ENCODE measurements at places on chromosomes 12 and 14.
A peak's percentile ranks its signal among the peaks of the same experiment; 100 is the strongest.

DNA sequence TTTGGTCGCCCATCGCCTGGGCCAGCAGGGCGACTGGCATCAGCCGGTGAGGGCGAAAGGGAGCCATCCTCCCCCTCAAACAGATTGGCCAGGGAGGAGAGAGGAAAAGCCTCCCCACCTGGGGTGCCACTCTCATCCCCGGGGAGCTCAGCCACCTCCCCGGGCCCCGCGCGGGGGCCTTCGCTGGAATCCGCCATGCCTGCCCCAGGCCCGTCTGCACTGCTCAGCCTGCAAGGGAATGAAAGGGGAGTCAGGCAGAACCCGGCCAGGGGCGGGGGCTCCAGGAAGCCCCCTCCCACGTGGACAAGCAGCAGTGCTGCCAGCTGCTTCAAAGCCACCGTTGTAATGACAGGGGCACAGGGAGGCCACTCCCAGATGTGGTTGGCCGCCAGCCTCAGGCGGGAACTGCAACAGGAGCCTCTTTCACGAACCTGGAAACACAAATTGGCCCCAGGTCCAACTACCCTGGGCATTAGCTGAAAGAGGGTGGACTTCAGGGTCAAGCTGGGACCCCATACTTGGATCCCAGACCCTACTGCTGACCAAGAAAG, 18.5 kb downstream of the TRPV4 start:
- no peak for DNase-seq

- no peak for DNase-seq
Observed at GRCh38 chr12:97805146-97805545, 342.5 kb downstream of the RMST start.

GRCh38 chr12:124402248-124403066, 107.6 kb downstream of the RFLNA start:
- no peak for DNase-seq

- DNase-seq = no peak
Observed at GRCh38 chr12:73517859-73518258, 1019.8 kb upstream of the ATXN7L3B start.

- DNase-seq = no peak
Observed at GRCh38 chr12:112734859-112735695, 56.5 kb upstream of the RPH3A start.

- DNase-seq = no peak
Observed at GRCh38 chr14:74582910-74583581, 29.0 kb downstream of the LTBP2 start.

DNA sequence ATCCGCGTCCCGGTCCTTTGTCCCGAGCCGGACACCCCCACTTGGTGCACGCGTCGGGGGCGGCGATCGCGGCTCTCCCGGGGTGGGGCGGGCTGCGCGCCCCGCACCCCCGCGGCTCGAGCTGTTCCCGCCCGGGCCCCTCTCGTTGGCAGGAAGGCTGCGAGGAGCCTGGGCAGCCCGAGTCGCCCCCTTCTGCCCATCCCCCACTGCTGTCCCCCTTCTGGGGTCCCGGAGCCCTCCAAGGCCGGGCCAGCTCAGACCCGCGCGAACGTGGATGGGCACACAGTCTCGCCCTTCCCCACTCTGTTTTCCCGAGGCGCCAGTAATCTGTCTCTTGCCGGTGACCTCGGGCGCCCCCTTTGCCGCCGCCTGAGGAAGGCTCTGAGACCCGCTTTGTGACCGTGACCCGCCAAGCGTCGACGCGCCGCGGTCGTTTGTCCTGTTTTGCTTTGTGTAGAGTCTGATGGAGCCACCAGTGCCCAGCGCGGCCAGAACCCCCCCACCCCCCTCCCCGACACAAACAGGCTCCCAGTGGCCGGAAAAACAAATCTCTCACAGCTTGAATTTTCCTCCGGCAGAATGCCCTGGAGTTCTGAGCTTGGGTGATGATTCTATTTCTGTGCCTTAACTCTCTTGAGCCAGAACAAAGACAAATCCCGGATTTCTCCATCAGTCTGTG, 610 bp downstream of the C14orf132 start:
- peak; percentile 44 for DNase-seq

DNA sequence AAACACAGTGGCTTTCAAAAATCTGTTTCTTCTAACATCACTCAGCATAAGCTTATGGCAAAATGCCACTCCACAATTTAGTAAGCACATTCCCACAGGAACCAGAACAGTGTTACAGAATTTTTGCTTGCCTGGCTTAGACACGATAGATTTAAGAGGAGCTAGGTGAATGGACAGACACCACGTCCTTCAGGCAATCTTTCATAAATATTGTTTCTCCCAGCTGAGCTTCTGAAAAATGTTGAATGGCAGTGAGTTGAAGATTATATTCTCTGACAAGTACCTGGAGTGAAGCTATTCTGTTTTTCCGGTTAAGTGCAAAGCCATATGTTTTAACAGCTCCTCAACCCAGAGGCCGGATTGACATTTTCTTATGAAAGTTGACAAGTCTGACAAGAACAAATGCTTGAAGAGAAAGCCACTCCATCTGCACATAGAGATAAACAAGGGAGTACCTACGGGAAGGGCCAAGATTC, 102.0 kb downstream of the FSCB start:
- DNase-seq = no peak

DNA sequence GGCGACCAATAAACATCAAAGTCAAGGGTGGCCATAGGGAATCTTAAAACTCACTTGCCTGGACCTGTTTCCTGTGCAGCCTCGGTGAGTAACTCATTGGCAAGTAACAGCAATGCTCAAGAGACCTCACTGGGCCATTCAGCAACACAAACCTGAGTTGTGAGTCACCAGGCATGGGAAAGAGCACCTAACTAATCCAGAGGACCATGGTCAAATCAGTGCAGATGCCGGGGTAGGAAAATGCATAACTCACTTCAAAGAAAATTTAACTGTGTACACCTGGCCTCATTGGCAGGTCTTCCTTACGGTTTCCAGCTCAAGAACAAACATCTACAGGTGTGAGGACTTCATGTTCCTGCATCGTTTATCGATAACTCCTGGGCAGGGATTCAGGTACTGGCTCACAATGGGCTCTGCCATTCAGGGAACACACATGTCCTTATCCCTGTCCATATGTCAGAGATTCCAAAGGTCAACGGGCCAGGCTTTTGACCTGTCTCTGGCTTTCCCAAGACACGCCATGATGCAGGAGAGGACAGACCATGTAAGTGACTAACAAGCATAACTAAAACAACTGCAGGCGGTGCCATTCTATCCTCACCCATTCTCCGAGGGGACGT, 211.8 kb downstream of the ANO2 start:
- DNase-seq = no peak

DNA sequence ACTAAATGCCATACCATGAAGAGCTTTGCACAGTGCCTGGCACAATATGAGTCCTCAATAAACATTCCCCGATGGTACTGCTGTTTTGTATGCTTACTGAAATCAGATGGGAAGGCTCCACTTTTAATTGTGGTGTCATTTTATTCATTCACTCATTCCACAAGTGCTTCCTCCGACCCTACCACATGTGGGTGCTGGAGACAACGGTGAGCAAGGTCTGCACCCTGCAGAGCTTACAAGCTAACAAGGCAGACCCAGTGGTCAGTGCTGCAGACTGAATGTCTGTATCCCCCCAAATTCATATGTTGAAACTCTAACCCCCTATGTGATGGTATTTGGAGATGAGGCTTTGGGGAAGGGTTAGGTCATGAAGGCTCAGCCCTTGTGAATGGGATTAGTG, 48.3 kb downstream of the RFX4 start:
- DNase-seq = no peak

DNA sequence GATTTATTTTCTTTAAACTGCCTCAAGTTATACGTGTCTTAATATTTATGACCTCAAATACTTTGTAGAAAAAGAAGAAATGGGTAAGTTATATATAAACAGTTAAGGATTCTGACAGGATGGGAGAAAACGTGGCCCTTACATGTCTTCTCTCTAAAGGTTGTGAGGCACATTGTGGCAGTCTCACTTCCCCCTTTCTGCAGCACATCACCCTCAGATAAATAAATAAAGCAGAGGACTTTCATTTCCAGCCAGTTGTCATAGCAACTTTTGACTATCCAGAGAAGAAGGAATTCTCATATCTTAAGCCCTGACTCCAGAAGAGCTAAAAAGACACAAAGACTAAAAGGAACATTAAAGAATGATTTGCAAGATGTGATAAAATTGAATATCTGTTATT, 28.8 kb upstream of the CEP83 start:
- no peak for DNase-seq

GRCh38 chr14:58923751-58924405, 264.6 kb upstream of the DAAM1 start:
- no peak for DNase-seq

- DNase-seq = no peak
Observed at GRCh38 chr12:101854747-101855146, 22.6 kb upstream of the DRAM1 start.

- DNase-seq = no peak
Observed at GRCh38 chr14:99183311-99183710, 88.7 kb downstream of the BCL11B start.

- no peak for DNase-seq
Observed at GRCh38 chr14:101604935-101605780, 43.9 kb downstream of the DIO3 start.

DNA sequence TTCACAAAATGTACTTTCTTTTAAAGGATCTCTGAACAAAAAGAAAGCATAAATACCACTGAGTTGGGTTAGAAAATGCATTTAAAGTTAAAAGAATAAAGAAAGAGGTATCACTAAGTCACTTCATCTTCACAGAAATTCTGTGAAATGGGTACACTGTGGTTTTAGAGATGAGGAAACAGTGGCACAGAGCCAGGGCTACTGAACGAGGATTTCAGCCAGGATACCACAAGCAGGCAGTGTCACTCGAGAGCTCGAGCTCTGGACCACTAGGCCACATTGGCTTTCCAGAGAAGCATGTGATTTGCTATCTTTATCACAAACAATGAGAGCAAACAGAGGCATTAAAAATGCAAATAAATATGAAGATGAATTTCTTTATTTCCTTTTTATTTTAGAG, 51.0 kb downstream of the WDHD1 start:
- no peak for DNase-seq

DNA sequence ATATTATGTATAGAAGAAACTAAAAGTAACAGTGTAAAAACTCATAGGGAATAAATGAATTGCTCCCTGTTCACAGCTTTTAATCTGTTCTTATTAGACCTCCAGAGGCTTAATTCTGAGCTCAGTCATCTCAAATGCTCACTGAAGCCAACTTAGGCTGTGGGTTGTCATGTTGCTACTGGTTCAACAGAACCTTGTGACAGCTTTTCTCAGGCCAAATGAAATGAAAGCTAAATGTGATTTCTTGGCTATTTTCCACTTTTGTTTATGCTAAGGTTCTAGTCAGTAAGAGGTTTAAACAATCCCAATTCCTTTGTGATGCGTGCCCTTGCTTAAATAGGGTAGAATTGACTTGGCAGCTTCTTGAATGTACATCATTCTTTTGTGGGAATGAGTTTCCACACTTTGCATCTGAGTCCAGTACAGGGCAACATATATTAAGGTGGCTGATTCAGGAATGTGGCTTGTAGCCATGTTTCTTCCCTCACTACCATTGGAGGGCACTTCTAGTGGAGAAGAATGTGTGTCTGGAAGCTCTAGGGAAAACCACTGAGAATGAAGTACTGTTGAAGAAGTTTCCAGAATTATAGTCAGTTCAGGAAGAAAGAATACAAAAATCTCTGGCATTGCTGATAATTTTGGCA, 156.4 kb downstream of the NEDD1 start:
- no peak for DNase-seq

GRCh38 chr14:102192840-102193502, 53.3 kb downstream of the WDR20 start:
- no peak for DNase-seq

Measured in substantia nigra (tissue), 51 donors.